ENCODE measurements at places on chromosomes 11 and 22.

GRCh38 chr11:46210856-46211255, 66.6 kb upstream of the CREB3L1 start:
- no peak for DNase-seq

GRCh38 chr11:85732965-85733364, 47.0 kb upstream of the CCDC89 start:
- no peak for DNase-seq

DNA sequence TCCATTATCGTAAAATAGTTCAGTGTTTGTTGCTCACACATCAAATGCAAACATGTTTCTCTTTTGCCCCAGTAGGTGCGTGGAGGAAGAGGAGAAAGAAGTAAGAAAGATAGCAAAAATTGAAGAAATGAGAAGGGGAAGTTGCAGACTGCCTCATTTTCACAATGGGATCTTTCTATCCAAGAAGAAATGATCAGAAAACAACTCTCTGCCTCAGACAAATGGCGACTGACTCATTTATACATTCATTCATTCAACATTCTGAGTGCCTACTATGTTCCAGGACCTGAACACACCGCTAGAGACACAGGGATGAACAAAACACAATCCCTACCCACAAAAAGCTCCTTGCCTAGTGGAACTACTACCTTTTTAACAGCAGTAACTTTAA, 367 bp downstream of the HPS5 start:
- DNase-seq, result no peak

- no peak for DNase-seq
Measured at GRCh38 chr11:95232666-95233065, 1.7 kb upstream of the SESN3 start.

All from MCF 10A (cell line).